ENCODE measurements at places on chromosomes 3 and 15.

DNA sequence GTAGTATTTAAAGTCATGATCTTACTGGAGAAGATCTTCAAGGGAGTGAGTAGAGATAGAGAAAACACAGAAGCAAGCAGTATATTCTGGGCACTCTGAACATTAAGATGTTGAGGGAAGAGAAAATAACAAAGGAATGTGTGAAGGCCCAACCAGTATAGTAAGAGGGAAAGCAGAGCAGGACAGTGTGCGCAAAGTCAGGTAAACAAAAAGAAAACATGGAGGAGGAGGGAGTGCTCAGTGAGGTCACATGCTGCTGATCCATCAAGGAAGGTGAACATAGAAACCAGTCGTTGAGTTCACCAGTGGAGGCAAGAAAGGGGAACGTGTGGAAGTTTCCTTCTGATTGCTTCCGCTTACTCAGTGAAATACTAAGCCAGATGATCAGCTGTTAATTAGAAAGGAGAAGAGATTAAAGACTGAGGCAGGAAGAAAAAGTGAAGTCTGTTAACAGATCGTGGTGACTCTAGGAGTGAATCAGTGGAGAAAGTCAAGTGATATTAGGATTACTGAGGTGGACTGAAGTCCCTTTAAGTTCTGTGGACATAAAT, 47.2 kb downstream of the OPA1 start:
- no peak for DNase-seq
- H3K4me1 ChIP-seq: no peaks in the 10 kb centered on the region
- H3K27me3 ChIP-seq: no peaks in the 10 kb centered on the region
- no peak overlapping the region for H3K27ac ChIP-seq

DNA sequence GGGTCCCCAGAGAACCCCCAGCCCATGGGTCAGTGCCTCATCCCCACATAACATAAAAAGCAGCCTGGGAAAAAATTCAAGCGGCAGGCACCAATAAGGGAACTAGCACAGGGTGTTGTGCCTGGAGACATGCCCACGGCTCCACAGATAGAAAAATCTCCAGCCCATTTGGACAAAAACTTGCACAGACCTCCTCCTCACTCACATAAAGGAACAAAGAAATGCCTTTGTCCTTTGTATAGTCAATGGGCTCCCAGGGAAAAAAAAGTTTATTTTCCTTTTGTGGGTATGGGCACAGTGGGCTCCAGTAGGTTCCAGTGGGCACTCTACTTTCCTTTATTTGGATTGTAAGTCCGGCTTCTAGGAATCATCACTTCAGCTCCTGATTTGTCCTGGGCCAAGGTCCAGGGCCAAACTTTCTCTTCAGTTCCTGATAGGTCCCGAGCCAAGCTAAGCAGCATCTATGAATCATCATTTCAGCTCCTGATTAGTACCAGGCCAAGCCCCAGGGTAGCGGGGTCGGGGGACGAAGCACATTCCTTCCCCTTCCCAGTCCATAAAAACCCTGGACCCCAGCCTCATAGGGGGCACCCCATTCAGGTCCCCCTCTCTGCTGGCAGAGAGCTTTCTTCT, 1.6 kb upstream of the DNAH12 start:
- no peak overlapping the region for H3K4me3 ChIP-seq
- no peak for DNase-seq
- H3K27me3 ChIP-seq: no peaks in the 10 kb centered on the region

- H3K4me3 ChIP-seq: no peak overlapping the region
- peaks cover 14% of the 10 kb centered on the region for H3K36me3 ChIP-seq
- H3K27me3 ChIP-seq: no peaks in the 10 kb centered on the region
- H3K27ac ChIP-seq: peak overlapping the region; percentile 74
Observed at GRCh38 chr15:77181305-77182074, 110.6 kb upstream of the TSPAN3 start.

DNA sequence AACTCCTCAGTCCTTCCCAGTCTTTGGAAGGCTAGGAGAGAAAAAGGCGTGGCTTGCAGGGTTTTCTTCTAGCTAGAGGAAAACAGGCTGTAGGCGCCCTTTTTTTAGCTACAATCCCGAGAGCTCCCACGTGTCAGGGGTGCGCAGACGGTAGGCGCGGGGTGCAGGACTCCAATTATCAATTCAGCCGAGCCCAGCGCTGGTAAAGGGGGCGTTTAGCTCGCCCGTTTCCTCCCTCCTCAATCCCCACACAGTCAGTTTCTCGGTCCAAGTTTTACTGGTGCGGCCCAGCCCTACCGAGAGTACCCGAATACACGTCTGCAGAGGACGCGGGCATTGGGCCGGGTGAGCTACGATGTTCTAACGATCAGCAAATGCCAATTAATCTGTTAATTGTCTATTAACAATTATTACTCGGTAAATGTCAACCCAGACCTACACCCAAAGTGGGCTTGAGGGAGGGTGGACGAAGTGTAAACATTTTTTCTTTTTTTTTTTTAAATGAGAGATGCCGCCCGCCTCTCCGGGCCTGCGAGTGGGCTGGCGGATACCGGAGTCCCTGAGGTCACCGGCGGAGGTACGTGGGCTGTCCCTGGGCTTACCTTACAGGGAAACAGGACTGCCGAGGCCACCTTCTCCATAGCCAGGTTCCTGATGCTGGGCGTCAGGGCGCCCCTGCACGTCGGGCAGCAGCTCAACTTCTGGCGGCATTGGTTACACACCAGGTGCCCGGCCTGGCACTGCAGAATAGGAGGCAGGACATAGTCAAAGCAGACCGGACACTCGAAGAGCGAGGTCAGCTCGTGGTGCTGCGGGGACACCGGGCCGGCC, 923 bp downstream of the SIAH2 start:
- peak; percentile 40 for DNase-seq
- H3K36me3 ChIP-seq: peaks cover 52% of the 10 kb centered on the region
- H3K4me3 ChIP-seq: peak overlapping the region; percentile 94

GRCh38 chr3:63264716-63265115, 13.4 kb upstream of the SYNPR start:
- H3K4me3 ChIP-seq: no peak overlapping the region
- H3K27me3 ChIP-seq: no peaks in the 10 kb centered on the region
- no peak overlapping the region for H3K27ac ChIP-seq
- no peak for DNase-seq
- no peaks in the 10 kb centered on the region for H3K36me3 ChIP-seq

GRCh38 chr15:36903922-36904556, 196.3 kb downstream of the MEIS2 start:
- no peak for DNase-seq
- H3K27me3 ChIP-seq: peaks cover 4% of the 10 kb centered on the region
- no peaks in the 10 kb centered on the region for H3K36me3 ChIP-seq
- no peak overlapping the region for H3K4me3 ChIP-seq
- no peak overlapping the region for H3K27ac ChIP-seq

DNA sequence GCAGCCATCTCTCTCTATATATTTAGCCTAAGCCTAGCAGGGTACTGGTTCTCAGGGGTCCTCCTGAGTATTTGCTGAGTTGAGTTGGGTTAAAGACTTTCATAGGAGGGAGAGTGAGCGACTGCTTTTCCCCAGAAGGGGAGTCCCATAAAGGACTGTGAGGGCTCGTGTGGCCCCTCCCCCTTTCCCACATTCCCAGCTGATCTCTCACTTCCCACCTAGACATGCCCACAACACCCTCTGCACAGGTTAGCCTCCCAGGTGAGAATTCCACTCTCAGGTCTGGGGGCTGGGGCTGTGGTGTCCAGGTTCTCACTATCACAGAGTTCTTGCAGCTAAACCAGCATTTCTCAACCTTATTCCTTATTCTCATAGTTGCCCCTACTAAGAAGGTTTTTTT, 15.8 kb downstream of the EPHB1 start:
- H3K27ac ChIP-seq: no peak overlapping the region
- no peak for DNase-seq
- H3K4me3 ChIP-seq: no peak overlapping the region
- no peaks in the 10 kb centered on the region for H3K27me3 ChIP-seq
- no peaks in the 10 kb centered on the region for H3K4me1 ChIP-seq

DNA sequence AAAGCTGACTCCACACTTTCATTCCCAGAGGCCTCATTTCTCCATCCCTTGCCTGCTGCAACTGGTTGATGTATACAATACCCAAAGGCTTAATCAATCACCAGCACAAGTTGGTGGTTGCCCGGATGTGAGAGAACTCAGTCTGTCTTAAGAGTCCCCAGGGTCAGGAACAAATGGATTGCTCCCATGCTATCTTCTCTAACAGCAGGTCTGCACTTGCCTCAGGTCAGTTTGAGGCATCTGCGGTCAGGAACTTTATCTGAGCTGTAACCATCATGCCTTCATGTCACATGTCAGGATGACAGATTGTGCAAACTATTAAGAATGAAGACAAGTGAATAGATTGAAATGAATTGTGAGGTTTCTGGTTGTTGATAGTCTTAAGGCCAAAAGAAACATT, 56.1 kb downstream of the BFSP2 start:
- DNase-seq: no peak
- H3K36me3 ChIP-seq: no peaks in the 10 kb centered on the region
- H3K27me3 ChIP-seq: no peaks in the 10 kb centered on the region
- H3K4me3 ChIP-seq: no peak overlapping the region

DNA sequence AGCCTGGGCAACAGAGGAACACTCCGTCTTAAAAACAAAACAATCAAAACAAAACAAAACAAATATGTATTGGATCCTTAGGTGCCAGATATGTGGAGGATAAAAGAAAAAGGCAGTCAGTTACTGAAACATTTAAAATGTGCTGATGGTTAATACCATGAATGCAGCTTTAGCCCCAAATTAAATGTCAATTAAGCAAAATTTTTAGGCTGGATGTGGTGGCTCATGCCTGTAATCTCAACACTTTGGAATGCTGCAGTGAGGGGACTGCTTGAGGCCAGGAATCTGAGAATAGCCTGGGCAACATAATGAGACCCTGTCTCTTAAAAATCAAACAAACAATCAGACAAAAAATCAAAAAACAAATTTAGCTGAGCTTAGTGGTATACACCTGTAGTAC, 8.5 kb upstream of the CHMP2B start:
- peaks cover 2% of the 10 kb centered on the region for H3K36me3 ChIP-seq
- no peak for DNase-seq
- H3K4me1 ChIP-seq: no peaks in the 10 kb centered on the region
- no peak overlapping the region for H3K27ac ChIP-seq

- no peak overlapping the region for H3K27ac ChIP-seq
- H3K4me1 ChIP-seq: peaks cover 24% of the 10 kb centered on the region
- H3K36me3 ChIP-seq: no peaks in the 10 kb centered on the region
- peaks cover 23% of the 10 kb centered on the region for H3K27me3 ChIP-seq
Observed at GRCh38 chr3:42501681-42502428, 588 bp upstream of the VIPR1 start.

- no peak overlapping the region for H3K27ac ChIP-seq
- no peak for DNase-seq
- no peak overlapping the region for H3K4me3 ChIP-seq
- H3K36me3 ChIP-seq: no peaks in the 10 kb centered on the region
- peaks cover 13% of the 10 kb centered on the region for H3K4me1 ChIP-seq
Observed at GRCh38 chr3:43268636-43269035, 17.7 kb upstream of the SNRK start.

DNA sequence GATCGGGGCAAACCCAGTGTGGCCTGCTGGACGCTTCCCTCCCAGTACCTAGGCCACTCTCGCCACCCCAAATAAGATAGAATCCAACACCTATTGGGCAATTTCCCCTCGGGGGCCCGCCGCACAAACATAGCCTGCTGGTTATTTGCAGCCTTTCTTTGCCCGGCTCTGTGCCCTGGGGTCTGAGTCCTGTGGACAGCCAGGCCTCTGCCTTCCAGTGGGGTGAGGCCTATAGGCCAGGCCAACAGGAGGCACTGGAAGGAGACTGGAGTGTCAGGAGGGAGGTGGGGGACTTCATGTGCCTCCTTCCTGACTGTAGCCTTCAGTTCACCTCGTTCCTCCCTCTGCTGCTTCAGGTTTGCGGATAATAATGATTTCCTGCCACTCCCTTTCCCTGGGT, 47.4 kb upstream of the LDHAL6B start:
- peaks cover 6% of the 10 kb centered on the region for H3K36me3 ChIP-seq
- no peaks in the 10 kb centered on the region for H3K4me1 ChIP-seq
- no peak for DNase-seq
- H3K4me3 ChIP-seq: no peak overlapping the region

DNA sequence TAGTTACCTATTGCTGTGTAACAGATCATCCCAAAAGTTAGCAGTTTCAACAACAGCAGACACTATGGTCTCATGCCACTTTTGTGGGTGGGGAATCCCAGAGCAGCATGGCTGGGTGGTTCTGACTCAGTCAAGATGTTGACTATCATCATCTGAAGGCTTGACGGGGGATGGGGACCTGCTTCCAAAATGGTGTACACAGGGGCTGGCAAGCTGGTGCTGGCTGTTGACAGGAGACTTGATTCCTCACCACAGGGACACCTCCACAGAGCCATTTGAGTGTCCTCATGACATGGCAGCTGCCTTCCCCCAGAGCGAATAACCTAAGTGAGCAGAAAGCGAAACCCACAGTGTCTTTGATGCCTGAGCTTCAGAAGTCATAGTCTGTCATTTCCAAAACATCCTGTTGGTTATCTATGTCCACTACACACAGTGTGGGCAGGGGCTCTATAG, 19.1 kb downstream of the DNAJB8 start:
- DNase-seq: peak; percentile 67
- no peak overlapping the region for H3K27ac ChIP-seq
- peaks cover 12% of the 10 kb centered on the region for H3K27me3 ChIP-seq
